ENCODE measurements at places on chromosomes 3 and 15.

GRCh38 chr3:158109295-158109803, 540 bp upstream of the RSRC1 start:
- DNase-seq, result no peak

DNA sequence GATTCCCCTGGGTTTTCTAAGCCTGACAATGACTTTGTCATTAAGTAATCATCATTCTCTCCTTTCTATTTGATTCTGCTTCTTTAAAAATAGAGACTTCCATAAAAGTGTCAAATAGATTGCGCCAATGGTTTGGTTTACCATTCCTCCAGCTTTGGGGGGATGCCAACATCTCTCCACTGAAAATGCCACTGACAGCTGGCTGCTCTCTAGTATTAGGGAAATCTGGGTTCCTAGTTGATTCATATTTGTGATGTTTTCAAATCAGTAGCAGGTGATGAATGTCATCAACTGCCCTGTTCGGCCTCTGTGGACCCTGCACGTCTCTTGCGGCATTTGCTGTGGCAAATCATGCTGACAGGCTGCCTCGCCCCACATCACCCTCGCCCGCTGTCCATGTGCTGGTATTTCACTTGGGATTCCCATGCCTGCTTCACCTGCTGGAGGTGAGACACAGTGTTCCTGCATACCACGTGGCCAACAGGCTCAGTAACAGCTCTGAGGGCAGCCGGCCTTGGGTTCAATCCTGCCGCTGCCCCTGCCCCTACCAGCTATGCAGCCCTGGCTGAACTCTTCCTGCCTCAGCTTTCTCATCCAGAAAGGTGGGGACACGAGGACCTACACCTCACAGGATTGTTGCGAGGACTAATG, 28.1 kb downstream of the ZXDC start:
- no peak for DNase-seq

GRCh38 chr15:96736384-96736783, 405.9 kb downstream of the NR2F2 start:
- no peak for DNase-seq

DNA sequence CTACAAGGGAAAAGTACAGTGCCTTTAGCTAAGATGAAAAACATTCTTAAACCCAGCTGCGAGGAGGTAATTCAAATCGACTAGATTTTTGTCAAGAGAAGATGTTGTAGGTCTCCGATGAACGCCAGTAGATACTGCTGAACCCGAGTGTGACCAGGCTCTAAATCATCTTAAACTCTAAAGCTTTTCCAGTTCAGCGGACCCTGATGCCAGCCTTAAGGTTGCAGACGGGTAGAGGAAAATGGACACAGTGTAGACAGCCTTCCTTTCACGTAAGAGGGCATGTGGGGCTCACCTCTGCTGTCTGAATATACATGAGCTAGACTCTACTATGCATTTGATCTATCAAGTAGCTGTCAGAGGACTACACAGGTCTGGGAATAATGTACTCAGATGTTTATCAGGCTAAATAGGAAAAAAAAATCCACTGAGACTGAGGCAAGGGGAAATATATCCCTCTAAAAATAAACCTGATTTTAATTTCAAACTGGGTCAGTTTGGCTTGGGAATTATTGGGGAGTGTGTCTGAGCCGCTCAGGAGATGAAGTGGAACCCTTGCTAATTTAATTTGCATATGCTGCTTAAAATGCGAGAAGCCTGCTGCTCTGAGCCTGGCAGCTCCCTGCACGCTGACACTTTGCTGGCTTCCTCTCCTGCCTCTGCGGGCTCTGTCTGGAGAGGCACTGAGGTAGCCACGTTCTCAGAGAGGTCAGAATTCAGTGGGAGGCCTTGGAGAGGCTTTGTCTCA, 151.9 kb downstream of the CADPS start:
- no peak for DNase-seq

GRCh38 chr15:63638839-63639238, 41.7 kb downstream of the FBXL22 start:
- no peak for DNase-seq

- no peak for DNase-seq
Observed at GRCh38 chr3:180018543-180018942, 18.2 kb downstream of the PEX5L start.

DNA sequence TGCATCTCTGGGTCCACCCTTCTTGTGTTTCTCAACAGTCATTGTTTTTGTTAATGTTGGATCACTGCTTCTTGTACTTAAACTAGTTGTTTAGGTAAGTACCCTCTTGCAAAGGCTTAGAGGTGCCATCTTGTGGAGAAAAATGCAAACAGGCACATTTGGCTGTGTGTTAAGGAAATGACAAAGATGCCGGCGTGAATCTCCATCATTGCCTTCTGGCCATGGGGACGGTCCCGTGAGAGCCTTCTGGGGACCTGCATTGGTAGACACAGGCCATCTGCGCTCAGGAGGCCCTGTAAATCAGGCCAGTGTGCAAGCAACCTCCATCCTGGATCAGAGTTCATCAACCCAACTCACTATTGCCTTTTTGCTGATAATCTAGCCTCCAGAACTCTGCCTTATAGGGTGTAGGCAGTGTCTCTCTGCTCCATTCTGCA, 158.6 kb upstream of the NR2E3 start:
- DNase-seq, result no peak

DNA sequence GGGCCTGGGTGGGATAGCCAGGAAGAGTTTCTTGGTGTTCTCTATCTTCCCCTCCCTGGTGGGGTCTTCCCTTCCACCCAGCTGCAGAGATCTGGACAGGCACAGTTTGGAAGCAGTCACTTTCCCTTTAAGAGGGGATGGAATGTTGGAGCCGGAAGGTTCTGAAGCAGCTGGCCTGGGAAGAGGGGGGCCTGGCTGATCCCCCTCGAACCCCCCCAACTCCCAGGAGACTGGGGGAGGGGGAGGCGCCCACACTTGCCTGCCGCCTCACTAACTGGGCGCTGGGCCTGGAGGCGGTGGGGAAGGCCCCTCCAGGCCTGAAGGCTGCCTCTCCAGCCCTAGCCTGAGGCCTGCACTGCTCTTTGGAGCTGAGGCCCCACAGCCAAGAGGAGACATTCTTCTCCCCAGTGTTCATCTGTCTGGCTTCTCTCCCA, 1.4 kb downstream of the DVL3 start:
- DNase-seq, result no peak

DNA sequence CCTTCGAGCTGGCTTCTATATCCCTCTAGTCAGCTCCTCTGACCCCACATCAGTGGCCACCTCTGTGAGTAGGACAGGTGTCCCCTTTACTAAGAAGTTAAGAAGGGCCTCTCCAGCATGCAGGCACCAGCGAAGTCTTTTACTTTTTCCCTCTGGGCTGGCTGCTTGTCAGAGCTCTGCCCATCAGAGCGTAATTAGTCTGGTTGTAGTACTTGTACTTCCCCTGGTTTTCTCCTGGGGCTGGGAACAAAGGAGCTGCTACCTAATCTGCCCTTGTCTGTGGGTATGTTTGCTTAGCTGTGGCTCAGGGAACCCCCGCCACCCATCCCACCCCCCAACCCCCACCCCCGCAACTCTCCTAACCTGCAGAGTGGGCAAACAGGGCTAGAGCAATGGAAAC, 27.4 kb upstream of the ALPK3 start:
- DNase-seq, result no peak

DNA sequence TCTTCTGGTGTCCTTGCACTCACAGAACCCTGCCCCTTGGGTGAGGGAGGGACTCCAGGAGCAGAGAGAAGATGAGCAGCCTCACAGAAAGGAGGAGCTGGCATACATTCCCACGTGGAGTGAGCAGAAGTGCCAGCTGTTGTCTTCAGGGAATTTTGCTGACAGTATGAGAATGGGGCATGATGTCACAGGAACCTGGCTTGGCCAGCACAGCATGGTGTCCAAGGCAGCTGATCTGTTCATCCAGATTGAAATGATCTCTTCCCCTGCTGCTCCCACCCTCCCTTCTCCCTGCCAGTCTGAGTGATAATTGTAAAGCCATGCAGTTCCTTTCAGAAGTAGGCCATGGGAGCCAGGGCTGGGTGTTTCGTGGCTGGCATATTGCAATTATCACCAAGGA, 53.3 kb downstream of the GJD2 start:
- DNase-seq, result no peak

DNA sequence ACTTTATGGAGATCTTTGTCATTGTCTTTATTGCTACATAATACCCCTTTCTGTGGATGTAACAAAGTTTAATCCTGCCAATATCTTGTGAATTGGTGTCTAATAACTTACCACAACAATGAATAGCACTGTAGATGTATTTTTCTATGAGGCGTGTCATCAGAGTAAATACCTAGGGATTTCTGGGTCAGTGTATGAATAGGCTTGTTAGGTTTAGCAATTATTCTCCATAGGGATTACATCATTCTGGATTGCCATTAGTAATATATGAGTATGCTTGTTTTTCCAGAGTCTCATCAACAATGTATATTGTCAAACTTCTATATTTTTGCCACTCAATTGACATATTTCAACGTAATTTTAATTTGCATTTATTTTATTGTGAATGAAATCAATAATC, 67.9 kb downstream of the UNC13C start:
- no peak for DNase-seq

GRCh38 chr3:197485143-197485542, 70.6 kb downstream of the BDH1 start:
- DNase-seq, result no peak

DNA sequence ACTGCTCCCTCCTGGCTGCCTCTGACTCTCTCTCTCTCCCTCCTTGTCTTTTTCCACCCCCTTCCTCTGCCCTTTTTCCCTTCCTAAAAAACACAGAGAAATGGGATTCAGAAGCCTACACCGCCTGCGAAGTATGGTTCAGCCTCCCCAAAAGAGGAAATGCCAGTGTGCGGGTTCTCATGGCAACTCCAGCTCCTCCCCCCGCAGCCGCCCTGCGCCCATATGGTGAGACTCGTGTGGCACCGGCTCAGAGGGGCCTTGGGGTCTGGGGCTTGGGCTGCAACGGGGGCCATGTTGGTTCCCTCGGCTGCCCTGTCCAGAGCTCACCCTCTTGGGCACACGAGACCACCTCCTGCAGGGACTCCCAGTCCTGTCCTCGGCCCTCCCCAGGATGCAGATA, 23.6 kb upstream of the LINGO1 start:
- no peak for DNase-seq

- no peak for DNase-seq
Observed at GRCh38 chr3:59285560-59285959, 235.7 kb upstream of the CFAP20DC start.

- no peak for DNase-seq
Observed at GRCh38 chr3:107387555-107387954, 10.3 kb downstream of the CCDC54 start.

- DNase-seq, result no peak
Observed at GRCh38 chr15:70406617-70407335, 309.1 kb upstream of the TLE3 start.

DNA sequence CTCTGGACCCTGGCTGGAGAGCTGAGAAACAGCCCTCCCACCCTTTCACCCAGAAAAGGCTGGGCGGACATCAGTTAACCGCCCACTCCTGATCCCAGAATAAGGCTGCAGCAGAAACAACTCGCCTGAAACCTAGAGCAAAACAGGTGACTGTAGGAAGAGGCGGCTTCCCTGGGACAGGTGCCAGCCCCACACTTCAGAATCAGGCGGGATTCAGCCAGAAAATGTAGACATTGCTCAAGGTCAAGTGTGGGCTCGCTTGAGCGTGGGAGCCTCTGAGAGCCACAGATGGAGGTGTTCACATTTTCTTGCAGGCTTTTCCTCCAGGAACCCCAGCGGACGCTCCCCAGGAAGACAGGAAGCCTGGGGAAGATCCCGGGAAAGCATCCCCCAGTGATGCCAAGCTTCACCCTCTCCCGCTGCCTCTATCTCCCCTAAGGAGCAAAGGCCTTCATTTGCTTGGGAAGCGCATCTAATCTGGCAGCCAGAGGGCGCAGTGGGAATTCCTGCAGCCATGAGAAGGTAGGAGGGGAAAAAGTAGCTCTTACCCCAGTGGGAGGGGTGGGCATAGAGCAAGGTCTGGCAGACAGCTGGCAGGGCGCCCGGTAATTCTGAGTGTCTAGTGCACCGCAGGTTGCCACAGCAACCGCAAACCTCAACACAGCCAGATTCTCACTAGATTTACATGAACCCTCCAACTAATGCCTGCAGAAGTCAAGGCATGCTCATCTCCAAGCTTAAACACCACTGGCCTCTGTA, 77.7 kb downstream of the OCA2 start:
- DNase-seq, result no peak

DNA sequence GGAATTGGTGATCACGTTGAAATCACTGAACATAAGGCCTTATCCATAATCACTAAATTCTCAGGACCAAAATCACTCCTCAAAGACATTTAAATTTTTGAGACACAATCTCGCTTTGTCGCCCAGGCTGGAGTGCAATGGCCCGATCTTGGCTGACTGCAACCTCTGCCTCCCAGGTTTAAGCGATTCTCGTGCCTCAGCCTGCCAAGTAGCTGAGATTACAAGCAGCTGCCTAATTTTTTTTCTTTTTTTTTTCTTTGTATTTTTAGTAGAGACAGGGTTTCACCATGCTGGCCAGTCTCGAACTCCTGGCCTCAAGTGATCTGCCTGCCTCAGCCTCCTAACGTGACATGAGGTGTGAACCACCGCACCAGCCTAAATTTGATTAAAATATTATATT, 61.7 kb downstream of the PLOD2 start:
- DNase-seq, result no peak

- peak; percentile 78 for DNase-seq
Observed at GRCh38 chr15:88894348-88894818, 961 bp downstream of the HAPLN3 start.

DNA sequence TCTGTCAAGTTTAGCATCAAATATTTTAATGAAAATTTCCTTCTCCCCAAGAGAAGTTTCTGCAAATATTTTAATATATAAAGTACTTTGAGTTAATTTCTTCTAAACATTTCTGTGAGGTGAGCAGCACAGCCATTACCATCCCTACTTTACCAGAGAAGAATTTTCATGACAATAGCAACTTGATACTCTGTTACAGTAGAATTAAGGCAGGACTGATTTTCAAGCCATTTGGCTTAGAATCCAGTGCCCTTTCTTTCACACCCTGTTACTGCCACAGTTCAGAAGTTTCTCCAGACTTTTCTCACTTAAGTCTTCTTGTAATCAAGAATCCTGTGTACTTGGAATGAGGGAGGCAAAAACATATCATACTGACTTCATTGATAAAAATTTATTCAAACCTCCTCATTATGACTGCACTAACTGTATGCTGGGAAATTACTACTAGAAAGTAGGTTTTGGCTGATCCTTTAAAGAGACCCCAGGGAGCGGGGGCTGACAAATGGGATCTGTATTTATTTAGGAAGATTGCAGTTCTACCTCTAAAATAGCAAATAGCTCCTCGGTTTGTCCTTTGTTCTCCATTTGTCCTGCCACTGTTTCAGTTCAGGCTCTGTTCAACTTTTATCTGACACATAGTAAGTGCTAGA, 557.0 kb upstream of the SGO1 start:
- DNase-seq, result no peak

- no peak for DNase-seq
Observed at GRCh38 chr3:171428321-171428787, 31.9 kb downstream of the TNIK start.

DNA sequence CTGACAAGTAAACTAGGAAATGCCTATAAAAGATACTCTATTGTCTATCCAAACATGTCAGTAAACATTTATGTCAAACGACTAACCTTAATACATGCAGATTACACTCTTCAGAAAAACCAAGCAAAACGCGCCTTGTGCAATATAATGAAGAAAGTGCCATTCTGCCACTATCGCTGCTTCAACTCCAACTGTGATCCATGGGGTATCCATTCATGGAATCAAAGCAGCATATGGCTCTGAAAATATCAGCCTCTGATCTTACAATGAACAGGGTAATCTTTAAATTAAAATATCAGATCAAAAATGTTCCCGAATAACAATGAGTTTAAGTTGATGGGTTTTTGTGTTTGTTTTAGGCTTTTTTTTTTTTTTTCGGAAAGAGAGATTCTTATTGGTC, 105.5 kb upstream of the SETMAR start:
- DNase-seq, result no peak

Data from effector memory CD8-positive, alpha-beta T cell (primary cell).